NCI-H2081 treated with DMSO at 0.1 percent for 48 hours (cell line): ENCODE measurements at places on chromosomes 4 and X.

- DNase-seq = no peak
Measured at GRCh38 chr4:116374815-116375214, 710.6 kb downstream of the TRAM1L1 start.

GRCh38 chrX:103367502-103367901, 8.8 kb upstream of the BEX3 start:
- DNase-seq = no peak

GRCh38 chr4:125433453-125433852, 118.7 kb downstream of the FAT4 start:
- no peak for DNase-seq

- no peak for DNase-seq
Measured at GRCh38 chr4:4392501-4393183, 5.7 kb downstream of the NSG1 start.

DNA sequence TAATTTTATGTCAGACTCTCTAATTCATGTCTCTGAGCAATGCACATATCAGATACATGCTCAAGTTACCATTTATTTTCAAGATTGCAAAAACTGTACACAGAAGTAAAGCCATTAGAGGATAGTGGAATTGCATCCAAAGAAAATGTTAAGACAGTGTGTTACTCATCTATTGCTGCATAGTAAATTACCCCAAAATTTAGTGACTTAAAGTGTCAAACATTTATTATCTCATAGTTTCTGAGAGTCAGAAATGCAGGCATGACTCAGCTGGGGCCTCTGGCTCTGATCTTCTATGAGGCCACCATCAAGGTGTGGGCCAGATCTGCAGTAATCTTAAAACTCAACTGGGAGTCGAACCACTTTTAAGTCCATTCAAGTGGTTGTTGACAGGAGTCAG, 275.2 kb downstream of the QDPR start:
- DNase-seq = no peak

- no peak for DNase-seq
Measured at GRCh38 chrX:4944767-4945166, 1231.3 kb upstream of the PRKX start.
